NCI-H2081 treated with DMSO at 0.1 percent for 48 hours (cell line): ENCODE measurements at places on chromosomes 4 and X.

DNA sequence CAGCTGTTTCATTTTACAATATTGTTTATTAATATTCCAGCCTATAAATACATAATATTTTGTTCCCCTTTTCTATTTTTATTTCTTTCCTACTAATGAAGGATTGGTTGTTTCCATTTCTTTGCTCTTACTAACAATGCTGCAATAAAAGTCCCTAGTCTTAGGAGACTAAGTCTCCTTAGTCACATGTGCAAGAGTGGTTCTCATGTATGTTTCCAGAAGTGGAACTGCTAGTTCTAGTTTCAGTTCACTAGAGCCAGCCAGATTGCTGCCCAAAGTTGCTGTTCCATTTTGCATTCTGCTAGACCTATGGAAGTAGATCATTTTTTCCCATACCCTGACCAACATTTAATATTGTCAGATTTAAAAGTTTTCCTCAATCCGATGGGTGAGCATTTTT lies 44.3 kb downstream of the CNGA1 start:
- no peak for DNase-seq

- DNase-seq: no peak
Observed at GRCh38 chrX:74207539-74207938, 96.4 kb upstream of the ZCCHC13 start.

DNA sequence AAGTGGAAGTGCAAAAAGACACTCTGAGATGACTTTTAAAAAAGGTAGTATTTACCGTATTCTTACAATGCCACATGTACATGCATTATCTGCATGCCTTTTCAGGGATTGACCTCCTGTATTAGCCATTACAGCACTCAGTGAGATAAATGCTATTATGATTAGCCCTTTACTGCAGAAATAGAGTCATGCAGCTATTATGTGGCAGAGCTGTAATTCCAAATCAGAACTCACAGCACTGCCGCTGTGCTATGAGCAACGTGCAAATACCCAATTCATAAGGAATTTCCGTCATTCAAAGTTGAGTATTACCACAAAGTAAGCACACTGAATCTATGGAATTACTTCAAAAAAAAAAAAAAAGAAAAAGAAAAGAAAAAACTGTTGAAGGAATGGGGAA lies 92.1 kb upstream of the SMAD1 start:
- DNase-seq: no peak

DNA sequence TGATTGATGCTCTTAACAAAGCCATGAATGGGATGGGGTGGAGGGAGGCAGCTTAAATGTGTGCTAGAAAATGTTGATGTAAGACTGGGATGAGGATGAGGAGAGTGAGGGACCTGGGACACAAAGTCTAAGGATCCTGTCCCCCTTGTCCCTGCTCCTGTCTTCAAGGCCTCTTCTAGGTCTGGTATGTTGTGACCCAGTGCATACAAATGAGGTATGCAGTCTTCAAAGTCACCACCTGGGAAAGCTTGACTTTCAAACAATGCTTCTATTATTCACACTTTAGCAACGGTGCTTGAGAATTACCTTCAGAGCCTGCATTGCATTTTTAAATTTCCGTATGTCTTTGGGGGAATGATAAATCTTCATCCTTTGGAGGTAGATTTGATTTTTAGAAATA lies 88.4 kb upstream of the SLC34A2 start:
- no peak for DNase-seq

- DNase-seq: no peak
Observed at GRCh38 chr4:102557636-102558035, 56.5 kb downstream of the NFKB1 start.

GRCh38 chr4:73761856-73762255 lies 21.5 kb downstream of the CXCL8 start:
- no peak for DNase-seq

GRCh38 chr4:110503270-110504083 lies 27.5 kb downstream of the ENPEP start:
- DNase-seq: no peak

- DNase-seq: no peak
Observed at GRCh38 chr4:118350961-118351360, 1.8 kb downstream of the PRSS12 start.

DNA sequence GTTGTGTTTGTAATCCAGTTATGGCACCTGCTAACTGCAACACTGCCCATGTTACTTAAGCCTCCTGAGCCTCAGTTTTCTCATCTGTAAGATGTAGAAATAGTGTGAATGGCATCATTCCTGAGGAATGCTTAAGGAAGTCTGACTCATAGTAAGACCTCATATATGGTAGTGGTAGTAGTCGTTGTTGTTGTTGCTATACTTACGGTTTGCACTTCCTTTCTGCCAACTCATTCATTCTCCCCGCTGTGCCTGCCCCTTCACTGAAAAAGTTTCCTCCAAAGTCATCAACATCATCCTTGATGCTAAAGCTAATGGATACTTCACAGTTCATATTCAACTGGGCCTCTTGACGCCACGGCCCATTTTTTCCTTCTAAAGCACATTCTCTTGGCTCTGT lies 54.2 kb upstream of the SPANXN3 start:
- no peak for DNase-seq

- DNase-seq: no peak
Observed at GRCh38 chr4:5416637-5417036, 291.7 kb downstream of the EVC2 start.

- DNase-seq: no peak
Observed at GRCh38 chr4:90121676-90122354, 5.4 kb upstream of the CCSER1 start.

- DNase-seq: no peak
Observed at GRCh38 chrX:23380581-23380980, 45.9 kb downstream of the PTCHD1 start.

GRCh38 chr4:36532670-36533379 lies 251.4 kb downstream of the DTHD1 start:
- DNase-seq: no peak

- DNase-seq: no peak
Observed at GRCh38 chr4:176534566-176534965, 214.8 kb downstream of the SPCS3 start.

GRCh38 chr4:164802301-164802901 lies 48.5 kb downstream of the SMIM31 start:
- DNase-seq: no peak

DNA sequence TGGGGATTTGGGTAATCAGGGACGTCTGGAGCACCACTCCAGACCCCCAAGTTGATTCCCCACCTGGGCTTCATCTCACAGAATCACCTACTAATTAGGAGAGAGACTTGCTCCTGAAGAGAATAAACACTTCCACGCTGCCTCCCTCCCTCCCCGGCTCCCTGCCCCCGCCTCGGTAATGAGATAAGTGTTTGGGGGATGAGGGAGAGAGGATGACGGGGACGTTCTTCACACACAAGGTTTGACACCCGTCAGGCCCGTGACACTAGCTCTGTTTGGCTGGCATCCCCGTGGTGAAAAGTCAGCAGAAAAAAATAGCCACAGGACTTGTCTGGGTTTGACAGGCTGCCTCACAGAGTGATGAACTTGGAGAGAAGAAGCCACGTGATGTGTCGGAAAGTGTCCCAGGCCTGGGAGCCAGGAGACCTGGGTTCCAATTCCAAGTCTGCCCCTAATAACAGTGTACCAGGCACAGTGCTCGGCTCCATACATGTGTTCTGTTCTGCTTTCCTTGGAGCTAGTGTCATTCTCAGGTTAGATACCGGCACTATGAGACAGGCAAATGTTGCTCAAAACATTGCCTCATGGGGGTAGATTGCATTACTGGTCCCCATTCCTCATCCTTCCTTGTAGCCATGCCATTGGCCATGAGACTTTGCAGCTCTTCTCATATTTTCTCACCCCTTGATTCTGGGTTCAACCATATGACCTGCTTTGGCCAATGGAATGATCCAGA lies 578.0 kb downstream of the BCOR start:
- no peak for DNase-seq

GRCh38 chrX:39144323-39144722 lies 343.1 kb downstream of the MID1IP1 start:
- no peak for DNase-seq

- no peak for DNase-seq
Observed at GRCh38 chr4:155690044-155690837, 23.6 kb downstream of the GUCY1A1 start.

GRCh38 chr4:105624530-105624929 lies 72.1 kb downstream of the ARHGEF38 start:
- DNase-seq: no peak
